NCI-H1092 (cell line): ENCODE measurements at places on chromosomes 4 and X.

DNA sequence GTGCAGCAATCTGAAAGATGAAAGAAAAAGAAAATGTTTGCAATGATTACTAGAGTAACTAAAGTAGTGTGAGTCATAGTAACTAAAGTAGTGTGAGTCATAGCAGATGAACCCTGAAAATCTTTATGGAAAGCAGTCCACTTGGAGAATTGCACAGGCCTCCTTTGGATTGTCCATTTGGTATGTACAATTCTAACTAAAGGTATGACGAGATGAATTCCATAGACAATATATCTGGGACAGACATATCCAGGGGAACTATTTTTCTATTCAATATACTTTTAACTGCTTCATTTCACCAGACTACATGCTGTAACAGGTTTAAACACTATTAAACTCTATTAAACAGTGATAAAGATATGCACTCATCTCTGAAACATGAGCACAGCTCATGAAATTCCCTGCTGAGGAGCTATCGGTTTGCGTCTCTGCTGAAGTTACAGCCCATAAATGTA, 798.7 kb downstream of the PCDH7 start:
- DNase-seq = no peak

- DNase-seq = peak; percentile 76
These were observed 15.9 kb downstream of the SH3TC1 start for GRCh38 chr4:8215001-8215427.

- DNase-seq = no peak
These were observed 61.3 kb upstream of the MXRA5 start for GRCh38 chrX:3407781-3408180.

DNA sequence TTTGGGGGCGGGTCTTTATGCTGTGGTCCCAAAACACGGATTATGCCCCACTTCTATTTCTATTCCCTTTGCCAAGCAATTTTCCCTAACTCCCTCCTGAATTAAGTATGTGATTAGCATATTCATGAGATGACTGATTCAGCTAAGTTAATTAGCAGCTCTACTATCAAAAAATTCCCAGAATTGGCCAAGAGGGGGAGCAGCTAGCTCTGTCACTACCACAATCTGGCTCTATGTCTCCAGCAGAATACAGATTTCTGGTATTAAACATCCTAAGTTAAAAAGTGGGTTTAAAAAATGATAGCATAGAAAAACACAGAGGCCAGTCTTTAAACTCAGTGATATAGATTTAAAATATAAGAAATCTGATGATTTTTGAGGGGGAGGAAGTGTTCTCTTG, 80.3 kb downstream of the GPC4 start:
- no peak for DNase-seq

- no peak for DNase-seq
These were observed 6.6 kb downstream of the IBSP start for GRCh38 chr4:87805971-87806370.

GRCh38 chr4:186020793-186021407, 48.1 kb upstream of the TLR3 start:
- DNase-seq = no peak

DNA sequence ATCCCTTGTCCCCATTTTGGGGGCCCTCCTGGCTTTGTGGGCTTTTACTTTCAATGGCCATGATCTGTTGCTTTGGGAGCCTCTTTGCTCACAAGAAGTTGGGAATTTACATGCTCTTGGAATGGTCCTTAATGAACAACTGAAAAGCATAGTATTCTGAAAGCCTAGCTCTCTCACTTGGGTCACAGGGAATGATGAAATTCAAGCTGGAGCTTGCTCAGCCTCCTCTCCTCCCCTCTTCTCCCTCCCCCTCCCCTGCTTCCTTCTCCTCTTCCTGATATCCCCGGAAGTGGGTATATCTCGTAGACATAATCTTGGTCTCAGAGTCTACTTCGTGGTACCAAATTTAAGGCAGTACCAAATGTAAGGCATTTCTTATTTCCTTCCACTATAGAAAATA, 400.6 kb upstream of the NR3C2 start:
- DNase-seq = no peak

DNA sequence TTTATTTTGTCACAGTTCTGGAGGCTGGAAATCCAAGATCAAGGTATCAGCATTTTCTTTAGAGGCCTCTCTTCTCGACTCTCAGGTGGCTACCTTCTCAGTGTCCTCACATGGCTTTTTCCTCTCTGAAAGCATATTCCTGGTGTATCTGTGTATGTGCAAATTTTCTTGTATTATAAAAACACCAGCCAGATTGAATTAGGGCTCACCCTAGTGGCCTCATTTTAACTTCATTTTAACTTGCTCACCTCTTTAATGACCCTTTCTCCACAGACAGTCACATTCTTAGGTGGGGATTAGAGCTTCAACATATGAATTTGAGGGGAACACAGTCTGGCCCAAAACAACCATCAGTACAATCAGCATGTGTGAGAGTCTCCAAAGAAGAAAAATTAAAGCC, 542.4 kb upstream of the FAM241A start:
- DNase-seq = no peak

GRCh38 chrX:110172215-110172614, 145.7 kb downstream of the AMMECR1 start:
- DNase-seq = no peak

DNA sequence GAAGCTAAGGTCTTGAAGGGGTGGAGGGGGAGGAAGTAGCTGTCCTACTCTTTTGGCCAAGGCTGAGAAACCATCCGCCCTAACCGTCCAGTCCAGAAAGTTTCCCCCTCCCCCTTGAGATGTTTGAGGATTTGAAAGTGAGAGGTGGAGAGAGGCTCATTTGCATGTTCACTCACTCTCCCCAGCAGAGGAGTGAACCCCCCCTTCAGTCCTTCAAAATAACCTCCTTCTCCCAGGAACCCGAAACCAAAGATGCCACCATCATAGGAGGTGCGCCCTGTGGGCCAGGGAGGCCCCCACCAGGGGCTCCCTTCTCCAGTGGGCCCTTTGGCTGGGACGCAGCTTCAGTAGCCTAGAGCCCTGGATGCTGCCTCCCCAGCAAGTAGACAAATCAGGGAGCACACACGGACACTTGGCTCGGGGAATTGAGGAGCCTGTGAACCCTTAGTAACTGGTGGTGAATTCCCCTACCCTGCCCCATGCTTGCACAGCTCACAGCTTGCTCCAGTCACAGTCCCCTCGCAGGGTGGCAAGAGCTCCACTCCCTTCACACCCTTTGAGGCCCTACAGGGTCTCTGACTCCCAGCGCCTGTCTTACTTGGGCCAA, 25.6 kb downstream of the ELF4 start:
- DNase-seq = no peak

GRCh38 chrX:103685396-103685795, 1.1 kb downstream of the MORF4L2 start:
- DNase-seq = no peak

DNA sequence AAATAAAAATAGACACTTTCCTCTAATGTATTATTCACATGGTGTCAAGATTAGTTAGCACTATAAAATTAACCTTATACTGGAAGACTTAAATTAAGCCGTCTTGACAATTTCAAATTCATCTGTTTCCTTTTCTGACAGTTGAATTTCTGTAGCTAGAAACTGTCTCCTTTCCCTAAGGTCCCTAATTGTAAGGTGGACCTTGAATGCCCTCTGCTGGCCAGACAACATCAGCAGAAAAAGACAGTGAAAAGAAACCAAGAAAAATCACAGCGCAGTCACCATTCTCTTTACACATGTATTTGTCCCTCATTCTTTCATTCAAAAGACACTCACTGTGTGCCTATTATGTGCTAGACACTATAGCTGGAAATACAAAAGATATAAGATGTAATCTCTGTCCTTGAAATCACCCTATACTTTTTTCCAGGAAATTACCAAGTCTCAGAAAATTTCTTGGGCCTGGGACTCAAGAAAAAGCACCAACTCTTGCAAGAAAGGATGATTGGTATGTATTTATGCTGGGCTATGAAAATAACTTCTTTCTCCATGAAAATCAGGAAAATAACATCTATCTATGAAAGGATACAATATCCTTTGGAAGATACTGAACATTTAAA, 32.7 kb upstream of the AMBN start:
- DNase-seq = peak; percentile 6

- no peak for DNase-seq
These were observed 318.9 kb upstream of the PPP1R2C start for GRCh38 chrX:43096830-43097229.

DNA sequence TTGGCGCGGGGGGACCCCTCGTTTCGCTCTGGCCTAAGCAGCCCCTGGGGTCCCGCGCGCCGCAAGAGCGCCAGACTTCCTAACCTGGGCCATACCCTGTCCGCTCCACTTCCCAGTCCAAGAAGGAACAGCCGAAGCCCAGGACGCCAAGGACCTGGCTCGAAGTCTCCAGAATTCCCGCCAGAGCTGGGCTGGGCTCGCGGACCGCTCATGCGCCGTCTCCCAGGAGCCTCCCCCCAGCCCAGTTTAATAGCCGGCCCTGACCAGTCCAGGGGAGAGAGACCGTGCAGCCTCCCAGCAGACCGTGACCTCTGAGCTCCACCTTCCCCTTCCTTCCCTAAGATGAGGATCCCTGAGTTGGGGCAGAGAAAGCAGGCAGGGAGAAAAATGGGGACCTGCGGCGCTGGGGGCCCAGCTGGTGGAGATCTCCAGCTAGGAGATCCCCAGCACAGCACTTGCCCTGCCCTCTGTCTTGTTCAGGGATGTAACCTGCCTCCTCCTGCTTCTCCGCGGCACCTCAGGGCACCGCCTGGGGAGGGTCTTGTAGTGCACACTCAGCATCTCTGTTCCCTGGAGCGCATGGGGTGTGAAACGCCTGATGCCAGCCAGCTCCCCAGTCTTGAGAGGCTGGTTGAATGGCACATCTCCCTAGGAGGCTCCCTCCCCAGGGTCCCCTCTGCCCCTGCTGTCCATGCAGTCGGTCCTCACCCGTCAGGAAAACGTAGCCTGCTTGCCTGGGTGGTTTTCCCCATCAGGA, 1.2 kb upstream of the LETM1 start:
- DNase-seq = no peak

- DNase-seq = no peak
These were observed 217.6 kb downstream of the ZNF674 start for GRCh38 chrX:46327566-46328115.

DNA sequence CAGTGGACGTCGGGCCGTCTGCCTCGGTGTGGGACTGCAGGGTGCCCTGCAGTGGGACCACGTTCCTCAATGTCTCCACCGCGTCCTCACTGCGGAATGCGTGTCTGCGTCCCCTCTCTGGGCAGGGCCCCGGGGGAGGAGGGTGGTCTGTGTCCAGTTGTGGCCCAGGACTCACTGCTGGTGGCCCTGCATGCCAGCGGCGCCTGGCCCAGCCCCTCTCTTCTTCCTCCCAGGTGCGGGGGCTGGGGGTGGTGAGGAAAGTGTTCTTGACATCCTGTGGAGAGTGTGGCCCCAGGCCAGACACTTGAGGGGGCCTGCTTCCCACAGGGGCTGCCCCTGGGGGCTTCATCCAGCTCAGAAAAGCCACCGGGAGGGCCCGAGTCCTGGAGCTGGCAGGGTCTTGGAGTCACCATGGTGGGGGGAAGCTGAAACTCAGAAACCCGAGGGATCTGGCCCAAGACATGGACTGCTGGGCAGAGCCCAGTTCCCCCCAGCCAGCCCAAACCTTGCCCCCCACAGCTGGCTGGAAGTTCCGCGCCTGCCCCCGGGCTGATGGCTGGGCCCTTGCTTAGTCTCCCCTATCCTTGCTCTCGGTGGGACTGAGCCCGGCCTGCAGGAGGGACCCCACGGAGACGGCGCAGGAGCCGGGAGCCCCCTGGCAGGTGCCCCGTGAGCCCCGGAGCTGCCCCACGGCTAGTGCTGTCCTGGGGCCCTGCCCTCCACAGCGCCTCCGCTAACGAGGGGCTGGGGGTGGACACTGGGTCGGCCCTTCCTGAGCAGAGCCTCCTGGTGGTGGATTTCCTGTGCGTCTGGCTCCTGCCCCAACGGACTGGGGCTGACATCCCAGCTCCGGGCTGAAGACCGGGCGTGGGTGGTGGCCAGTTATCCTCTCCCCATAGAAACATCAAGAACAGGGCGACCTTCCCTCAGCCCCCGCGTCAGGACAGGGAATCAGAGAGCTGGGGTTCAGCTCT, 2.9 kb downstream of the DOK7 start:
- no peak for DNase-seq

DNA sequence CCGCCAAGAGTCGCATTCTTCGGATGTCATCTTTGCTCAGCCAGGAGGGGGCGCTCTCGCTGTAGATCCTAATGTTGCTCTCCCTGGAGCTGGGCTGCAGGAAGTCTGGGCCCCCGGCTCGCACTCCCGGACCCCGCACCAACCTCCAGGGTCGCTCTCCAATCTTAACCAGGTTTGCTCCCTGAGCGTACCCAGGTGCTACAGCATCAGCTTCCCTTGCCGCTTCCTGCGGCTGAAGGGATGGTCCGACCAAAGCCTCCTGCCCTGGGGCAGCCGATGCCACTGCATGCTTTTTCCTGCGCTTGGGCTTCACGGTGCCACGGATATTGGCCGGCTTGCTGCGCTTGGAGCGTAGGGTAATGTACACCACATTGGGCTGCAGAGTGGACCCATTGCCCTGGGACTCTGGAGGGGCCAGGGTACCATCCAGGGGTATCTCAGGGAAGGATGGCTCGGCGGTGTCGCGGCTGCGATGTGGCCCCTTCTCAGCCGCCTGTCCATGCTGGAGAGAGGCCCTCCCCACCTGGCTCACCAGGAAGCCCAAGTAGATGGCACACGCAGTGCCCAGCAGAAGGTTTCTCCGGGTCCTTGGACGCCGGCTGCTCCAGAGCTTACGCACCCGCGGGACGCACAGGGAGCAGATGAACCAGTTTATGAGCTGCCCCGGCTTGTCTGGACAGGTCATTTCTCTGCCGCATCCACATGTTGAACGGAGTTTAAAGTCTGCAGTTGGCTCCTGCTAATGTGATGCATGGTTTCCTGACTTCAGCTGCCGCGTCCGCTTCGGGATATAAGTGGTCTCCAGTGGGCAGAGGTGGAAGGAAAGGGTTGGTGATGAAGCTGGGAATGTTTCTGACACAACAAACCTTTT, 1.9 kb downstream of the GASK1B start:
- DNase-seq = no peak

DNA sequence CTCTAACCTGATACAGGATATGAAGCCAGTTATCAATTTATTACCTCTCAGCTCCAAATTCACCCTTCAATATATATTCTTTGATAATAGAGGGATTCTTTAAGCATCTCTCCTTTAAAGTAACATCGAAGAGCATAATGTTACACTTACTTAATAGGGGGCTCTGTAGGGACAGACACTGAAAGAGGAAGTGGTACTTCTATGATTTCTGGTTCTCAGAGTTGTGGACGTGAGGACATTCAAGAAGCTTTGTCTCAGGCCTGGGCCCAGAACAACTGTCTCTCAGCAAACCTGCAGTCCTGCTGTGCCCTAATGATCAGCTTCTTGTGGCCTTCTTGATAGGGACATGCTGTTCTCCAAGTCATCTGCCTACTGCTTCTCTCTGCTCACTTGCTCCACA, 4.2 kb upstream of the ZXDB start:
- no peak for DNase-seq
